ENCODE measurements at places on chromosomes 12 and 14.

GRCh38 chr14:71474301-71475265 lies 457.6 kb upstream of the RGS6 start:
- no peak for DNase-seq

- DNase-seq, result peak; percentile 8
Observed at GRCh38 chr14:91649930-91650329, 82.0 kb downstream of the CATSPERB start.

- no peak for DNase-seq
Observed at GRCh38 chr14:99850709-99851108, 57.5 kb downstream of the EML1 start.

- no peak for DNase-seq
Observed at GRCh38 chr12:130357241-130357640, 19.6 kb downstream of the PIWIL1 start.

- no peak for DNase-seq
Observed at GRCh38 chr12:118571730-118572129, 195.4 kb downstream of the SUDS3 start.

DNA sequence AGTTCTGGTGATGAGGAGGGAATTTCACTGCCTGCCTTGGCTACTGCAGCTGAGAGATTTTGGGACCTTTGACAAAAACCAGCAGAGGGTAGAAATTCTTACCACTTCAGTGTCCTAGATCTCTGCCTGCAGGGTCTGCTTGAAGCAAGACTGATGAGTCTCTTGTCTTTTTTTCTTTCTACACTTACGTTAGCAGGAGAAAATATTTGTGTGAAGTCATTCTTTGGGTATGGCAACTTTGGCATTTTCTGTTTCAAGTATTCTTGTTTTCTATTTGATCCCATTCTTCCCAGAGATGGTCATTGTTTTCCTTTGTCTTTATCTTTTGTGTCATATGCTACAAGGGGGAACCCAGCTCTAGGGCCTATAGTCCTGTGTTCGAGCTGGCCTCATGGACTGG lies 65.6 kb upstream of the FERMT2 start:
- DNase-seq, result no peak

- DNase-seq, result no peak
Observed at GRCh38 chr14:73567951-73568885, 795 bp upstream of the ACOT2 start.

DNA sequence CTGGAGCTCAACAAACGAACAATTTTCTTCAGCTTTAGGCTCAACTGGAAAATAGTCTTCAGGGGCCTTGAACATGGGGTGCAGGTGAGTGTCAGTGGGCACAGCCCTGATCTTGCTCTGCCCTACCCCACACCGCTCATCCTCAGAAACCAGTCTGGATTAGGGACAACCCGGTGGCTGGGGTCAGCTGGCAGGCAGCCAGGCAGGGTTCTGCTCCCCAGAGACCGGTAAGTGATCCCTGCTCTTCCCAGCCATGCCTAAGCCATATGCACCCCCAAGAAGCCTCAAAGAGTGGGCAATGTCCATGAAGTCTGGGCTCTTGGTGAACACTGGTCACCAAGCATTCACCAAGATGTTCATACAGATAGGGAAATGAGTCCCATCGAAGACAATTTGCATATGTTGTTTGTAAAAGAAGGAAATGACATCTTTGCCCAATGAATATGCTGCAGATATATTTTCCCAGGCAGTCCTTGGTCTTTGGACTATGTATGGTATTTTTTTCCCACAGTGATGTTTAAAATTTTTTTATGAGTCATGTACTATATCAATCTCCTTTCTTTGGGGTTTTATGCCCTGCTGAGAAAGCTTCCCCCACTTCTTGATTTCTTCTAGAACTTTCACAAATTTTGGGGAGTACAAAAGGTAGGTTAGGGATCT lies 63.9 kb upstream of the VASH1 start:
- DNase-seq, result no peak

DNA sequence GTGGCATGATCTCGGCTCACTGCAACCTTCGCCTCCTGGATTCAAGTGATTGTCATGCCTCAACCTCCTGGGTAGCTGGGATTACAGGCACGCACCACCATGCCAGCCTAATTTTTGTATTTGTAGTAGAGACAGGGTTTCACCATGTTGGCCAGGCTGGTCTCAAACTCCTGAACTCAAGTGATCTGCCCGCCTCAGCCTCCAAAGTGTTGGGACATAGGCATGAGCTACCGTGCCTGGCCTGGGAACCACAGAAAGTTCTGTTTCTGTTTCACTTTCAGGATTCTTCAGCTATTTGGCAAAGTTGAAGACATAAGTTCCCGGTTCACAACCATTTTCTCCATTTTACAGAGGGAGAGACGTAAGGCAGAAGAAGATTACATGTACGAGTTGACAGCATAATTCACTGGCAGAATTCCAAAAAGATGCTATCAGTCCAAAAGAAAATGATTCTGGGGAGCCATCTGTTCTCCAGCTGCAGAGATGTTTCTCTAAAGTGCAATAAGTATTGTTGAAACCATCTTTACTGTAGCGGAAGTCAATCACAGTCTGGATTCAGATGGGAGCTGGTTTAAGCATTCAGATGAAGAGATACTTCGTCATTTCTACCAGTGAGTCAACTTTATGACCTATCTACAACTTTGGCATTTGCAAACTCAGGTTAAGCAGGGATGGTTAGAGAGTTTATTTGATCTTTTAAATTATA lies 8.1 kb upstream of the RNF34 start:
- peak; percentile 43 for DNase-seq

- no peak for DNase-seq
Observed at GRCh38 chr12:3911409-3911808, 38.2 kb upstream of the PARP11 start.

DNA sequence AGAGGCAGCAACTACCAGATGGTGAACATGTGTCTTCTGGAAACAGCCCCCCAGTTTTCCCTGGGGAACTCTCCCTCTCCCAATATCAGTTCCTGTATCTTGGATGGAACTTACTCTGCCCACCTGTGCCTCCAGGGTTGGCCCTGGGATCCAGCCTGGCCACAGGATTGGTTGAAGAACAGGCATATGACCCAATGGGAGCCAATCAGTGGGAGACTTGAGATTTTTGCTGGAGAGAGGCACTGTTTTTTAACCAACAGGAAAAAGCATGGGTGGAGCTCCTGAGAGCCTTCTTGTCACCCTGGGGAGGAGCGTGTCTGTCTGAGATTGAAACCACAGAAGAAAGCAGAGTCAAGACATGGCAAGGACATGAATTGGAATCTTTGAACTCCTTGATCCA lies 33.6 kb upstream of the COX6A1 start:
- no peak for DNase-seq

DNA sequence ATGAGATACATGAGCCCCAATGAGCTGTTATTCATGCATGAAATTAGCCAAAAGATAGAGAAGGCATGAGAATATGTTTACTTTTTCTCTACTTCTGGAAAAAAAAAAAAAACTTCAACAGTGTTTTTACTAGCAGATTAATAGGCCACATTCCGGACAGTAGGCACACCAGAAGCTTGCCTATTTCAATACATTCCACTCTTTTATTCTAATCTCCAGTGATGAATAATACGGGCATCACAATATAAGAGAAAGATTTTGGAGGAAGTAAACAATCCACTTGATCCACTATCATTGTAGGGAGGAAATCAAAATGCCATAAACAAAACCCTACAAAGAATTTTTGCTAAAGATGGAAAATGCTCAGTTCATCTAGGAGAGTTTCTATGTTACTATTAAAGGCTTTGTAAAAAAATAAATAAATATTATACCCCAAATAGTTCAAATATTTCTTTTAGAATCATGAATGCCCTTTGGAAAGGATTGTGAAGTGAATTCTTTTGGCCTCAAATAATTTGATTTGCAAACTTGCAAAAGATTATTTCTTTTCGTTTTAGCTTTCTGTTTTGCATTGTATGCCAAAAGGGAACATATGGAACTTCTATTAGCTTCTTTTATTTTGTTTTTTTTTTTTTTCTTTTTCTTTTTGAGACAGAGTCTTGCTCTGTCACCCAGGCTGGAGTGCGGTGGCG lies 232.6 kb downstream of the EPS8 start:
- no peak for DNase-seq

DNA sequence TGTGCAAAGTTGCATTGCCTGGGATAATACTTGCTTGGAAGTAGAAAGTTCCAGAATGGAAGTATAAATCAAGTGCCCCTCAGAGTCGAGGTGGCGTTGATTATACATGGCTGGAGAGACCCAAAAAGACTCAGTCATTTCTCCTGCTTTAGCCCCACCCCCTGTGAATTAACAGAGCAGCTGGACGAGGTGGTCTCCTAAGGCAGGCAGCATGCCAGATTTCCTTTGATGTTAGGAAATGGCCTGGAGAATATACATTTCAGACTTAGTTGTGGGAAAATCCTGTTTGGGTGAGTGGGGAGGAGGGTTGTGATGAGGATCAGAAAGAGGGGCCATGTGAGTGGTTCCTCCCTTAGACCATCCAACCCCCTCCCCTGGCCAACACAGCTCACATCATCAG lies 406.1 kb upstream of the TMPO start:
- DNase-seq, result no peak

GRCh38 chr12:96427269-96427729 lies 27.1 kb upstream of the CDK17 start:
- no peak for DNase-seq

DNA sequence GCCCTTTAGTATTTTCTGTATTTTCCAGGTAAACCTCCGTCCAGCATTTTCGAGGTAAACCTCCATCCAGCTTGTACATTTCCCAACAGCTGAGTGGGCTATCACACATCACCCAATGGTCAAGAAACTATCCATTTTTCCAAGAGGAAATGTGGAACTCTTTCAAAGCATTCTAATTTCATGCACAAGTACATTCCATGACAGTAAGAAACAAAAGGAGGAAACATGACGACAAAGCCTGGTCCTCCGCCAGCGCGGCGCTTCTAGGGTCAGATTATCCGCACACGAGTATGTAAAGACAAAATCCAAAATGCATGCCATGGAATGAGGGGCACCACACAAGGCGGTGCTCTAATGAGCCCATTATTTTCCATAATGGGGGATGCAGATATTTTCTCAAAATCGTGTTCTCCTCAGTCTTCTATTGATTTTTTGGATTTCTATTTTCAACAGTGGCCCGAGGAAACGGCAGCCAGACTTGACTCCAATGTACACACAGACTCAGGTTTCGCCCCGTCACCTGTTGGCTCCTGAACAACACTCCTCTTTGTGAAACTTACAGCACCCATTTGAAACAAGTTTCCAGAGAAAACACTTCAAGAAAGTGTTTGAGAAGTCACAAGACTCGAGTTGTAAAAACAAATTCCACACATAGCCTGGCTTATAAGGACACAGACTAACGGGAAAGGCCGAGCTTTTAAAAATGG lies 107.4 kb downstream of the PRICKLE1 start:
- DNase-seq, result no peak

GRCh38 chr12:95809000-95809680 lies 18.6 kb upstream of the NTN4 start:
- DNase-seq, result no peak

DNA sequence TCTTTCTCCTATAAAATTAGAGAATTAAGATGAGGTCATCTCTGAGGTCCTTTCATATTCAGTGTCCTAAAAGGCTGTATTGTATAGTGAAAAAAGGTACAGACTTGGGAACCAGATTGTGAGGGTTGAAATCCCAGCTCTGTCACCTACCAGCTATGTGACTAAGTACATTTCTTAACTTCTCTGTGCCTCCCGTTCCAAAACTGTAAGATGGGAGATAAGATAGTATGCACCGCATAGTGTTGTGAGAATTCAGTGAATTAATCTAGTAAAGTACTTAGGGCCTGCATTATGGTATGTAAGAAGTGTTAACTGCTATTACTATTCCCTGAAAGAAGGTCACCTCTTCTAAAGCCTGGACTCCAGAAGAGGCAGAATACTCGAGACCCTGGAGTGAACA lies 60.6 kb downstream of the GNG2 start:
- DNase-seq, result no peak

- no peak for DNase-seq
Observed at GRCh38 chr14:59309291-59309900, 120.9 kb downstream of the DAAM1 start.

GRCh38 chr12:81167694-81168093 lies 89.8 kb downstream of the ACSS3 start:
- DNase-seq, result no peak

DNA sequence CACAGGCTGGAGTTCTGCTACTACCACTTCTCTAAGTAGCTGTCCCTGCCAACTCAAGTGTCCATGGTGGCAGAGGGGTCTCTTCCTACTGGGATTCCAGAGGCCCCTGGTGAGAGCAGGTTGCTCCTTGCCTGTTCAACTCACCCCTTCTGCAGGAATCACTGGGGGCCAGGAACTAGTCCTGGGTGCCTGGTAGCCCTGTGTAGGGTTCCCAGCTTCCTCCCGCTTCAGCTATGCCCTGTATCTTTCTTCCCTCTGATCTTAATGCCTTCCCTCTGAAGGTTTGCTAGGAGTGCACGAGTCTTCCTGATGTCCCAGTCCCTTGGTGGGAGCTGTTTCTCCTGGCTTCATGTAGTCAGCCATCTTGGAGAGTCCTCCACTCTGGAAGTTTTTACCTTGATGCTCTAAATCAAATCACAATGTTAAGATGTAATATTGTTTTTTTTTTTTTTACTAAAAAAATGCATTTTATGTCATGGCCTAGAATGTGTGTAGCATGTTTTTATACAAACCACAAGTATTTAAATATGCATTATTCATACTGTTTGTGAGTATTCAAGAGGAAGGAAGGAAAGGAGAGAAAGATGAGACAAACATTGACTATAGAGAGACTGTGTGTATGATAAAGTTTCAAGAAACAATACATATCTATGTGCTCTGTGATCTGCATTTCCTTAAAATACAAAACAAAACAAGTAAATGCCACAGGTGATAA lies 54.7 kb downstream of the FRS2 start:
- no peak for DNase-seq

DNA sequence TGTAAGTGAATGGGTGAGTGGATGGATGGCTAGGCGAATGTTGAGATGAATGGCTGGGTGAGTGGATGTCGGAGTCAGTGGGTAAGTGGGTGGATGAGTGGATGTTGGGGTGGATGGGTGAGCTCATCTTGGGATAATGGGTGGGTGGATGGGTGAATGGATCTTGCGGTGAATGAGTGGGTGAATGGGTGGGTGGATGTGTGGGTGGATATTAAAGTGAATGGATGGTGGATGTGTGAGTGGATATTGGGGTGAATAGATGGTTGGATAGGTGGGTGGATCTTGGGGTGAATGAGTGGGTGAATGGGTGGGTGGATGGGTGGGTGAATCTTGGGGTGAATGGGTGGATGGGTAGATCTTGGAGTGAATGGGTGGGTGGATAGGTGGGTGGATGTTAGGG lies 51.9 kb downstream of the CMKLR1 start:
- no peak for DNase-seq

- no peak for DNase-seq
Observed at GRCh38 chr12:101939306-101939705, 61.9 kb downstream of the DRAM1 start.

GRCh38 chr14:101713621-101714349 lies 47.7 kb upstream of the PPP2R5C start:
- DNase-seq, result no peak

DNA sequence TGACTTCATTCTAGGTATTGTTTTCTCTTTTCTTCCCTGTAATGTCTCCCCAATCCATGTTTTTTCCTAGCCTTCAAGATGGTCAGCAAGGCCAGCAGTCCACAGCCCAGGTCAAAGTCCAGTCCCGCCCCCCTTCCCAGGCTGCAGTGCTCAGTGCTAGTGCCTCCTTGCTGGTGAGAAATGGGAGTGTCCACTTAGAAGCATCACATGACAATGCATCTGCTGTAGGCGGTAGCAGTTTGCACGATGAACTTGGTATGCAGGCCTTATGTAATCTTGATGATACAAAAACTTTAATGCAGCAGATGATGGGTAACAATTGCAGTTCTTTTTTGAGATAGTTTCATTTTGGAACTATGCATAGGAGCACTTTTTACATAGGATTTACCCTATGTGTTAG lies 88.4 kb downstream of the PCNX1 start:
- no peak for DNase-seq

- DNase-seq, result no peak
Observed at GRCh38 chr12:100959481-100959880, 164.9 kb downstream of the ANO4 start.

Measured in GM12864 (cell line).